ENCODE measurements at places on chromosomes 7 and 10. TPM values are rescaled to one million over a fixed set of nuclear protein-coding genes. Genes with fewer than 3 reads are reported as not detected.
A peak's percentile ranks its signal among the peaks of the same experiment; 100 is the strongest.

Gene SLC35G1
- 3.4 TPM for total RNA-seq

DNA sequence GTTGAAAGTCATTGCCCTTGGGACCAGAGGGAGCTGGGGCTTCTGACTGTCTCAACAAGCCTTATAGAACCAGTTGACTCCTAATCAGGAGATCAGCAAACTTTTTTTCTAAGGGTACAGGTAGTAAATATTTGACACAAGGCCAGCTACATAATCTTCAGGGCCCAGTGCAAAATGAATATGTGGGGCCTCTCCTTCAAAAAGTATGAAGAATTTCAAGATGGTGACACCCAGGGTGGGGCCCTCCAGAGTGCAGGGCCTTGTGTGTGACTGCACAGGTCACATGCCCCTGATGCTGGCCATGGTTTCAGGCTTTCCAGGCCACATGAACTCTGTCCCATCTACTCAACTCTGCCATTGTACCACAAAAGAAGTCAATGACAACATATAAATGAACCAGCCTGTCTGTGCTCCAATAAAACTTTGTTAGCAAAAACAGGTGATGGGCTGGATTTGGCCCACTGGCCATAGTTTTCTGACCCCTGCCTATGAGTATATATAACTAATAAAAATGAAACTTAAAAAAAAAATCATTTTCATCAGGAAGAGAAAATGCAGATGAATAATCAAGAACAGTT, 6.1 kb downstream of the MMRN2 start:
- H3K27ac ChIP-seq = no peak overlapping the region
- H3K27me3 ChIP-seq = peaks cover 3% of the 10 kb centered on the region
- H3K4me3 ChIP-seq = no peak overlapping the region
- DNase-seq = no peak

GRCh38 chr10:30591249-30591670, 38.3 kb downstream of the LYZL2 start:
- H3K27me3 ChIP-seq = peaks cover 20% of the 10 kb centered on the region
- no peak overlapping the region for H3K4me3 ChIP-seq
- DNase-seq = no peak
- peaks cover 6% of the 10 kb centered on the region for H3K4me1 ChIP-seq

GRCh38 chr7:139860090-139860775, 31.2 kb downstream of the TBXAS1 start:
- H3K27me3 ChIP-seq = peaks cover 6% of the 10 kb centered on the region
- no peaks in the 10 kb centered on the region for H3K36me3 ChIP-seq
- peaks cover 8% of the 10 kb centered on the region for H3K4me1 ChIP-seq

Gene METTL27
- total RNA-seq = 0.74 TPM

DNA sequence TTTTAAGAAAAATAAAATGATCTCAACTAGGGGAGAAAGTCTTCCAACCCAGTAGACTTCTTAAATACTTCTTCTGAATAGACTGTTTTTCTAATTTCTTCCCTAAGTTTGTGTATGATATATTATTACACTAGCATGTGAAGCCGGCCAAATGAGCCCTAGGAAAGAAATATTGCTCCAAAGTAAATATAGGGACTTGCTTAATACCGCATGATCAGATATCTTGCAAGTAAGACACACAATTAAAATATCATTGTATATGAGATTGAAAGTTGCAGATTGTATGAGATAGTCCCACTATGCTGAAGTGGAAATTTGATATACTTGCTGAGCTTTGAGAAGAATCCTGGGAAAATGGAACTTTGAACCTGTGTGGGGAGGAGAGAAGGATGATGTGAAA, 225.7 kb downstream of the BAMBI start:
- H3K36me3 ChIP-seq = no peaks in the 10 kb centered on the region
- no peak overlapping the region for H3K27ac ChIP-seq
- H3K4me3 ChIP-seq = no peak overlapping the region
- no peaks in the 10 kb centered on the region for H3K4me1 ChIP-seq
- H3K27me3 ChIP-seq = peaks cover 4% of the 10 kb centered on the region
- DNase-seq = no peak

DNA sequence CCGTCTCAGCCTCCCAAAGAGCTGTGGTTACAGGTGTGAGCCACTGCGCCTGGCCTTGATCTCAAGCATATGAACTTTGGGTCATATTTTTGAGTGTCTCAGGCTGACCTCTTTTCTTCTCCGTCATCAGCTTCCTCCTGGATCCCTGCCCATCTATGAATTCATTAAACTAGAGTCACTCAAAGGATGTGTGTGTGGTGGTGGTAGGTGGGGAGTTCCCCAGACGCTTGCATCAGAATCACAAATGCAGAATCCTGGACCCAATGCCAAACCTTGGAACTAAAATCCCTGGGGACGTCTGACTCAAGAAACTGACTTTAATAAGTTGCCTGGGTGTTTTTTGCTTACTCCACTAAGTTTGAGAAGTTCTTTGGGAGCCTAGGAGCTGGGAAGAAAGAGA, 6.7 kb upstream of the CREB5 start:
- H3K4me3 ChIP-seq = no peak overlapping the region
- peaks cover 13% of the 10 kb centered on the region for H3K4me1 ChIP-seq
- no peak for DNase-seq
- no peak overlapping the region for H3K27ac ChIP-seq
- peaks cover 31% of the 10 kb centered on the region for H3K27me3 ChIP-seq

Gene PIP
- total RNA-seq = not detected

DNA sequence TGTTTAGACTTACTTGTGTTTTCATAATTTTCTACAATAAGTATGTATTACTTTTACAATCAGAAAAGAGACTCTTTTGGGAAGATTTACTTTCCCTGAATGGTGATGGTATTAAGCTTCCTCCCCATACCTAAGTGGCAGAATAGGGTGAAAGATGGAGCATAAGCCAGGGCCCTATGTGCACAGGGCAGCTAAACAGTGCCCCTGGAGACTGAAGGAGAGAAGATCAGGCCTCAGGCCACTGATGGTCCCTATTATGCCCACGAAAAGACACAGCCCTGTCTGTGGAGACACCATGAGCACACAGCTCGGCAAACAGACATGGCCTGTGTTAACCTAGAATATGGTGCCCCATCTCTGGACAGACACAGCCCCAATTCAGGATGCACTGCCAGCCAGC, 139.4 kb downstream of the OAT start:
- no peaks in the 10 kb centered on the region for H3K36me3 ChIP-seq
- no peak for DNase-seq
- H3K4me3 ChIP-seq = no peak overlapping the region
- H3K27me3 ChIP-seq = no peaks in the 10 kb centered on the region

- peak overlapping the region; percentile 45 for H3K4me3 ChIP-seq
- peak; percentile 87 for DNase-seq
- no peaks in the 10 kb centered on the region for H3K36me3 ChIP-seq
- no peak overlapping the region for H3K27ac ChIP-seq
- peaks cover 12% of the 10 kb centered on the region for H3K27me3 ChIP-seq
- peaks cover 12% of the 10 kb centered on the region for H3K4me1 ChIP-seq
Observed at GRCh38 chr10:5629303-5630111, 36.9 kb downstream of the ASB13 start.

DNA sequence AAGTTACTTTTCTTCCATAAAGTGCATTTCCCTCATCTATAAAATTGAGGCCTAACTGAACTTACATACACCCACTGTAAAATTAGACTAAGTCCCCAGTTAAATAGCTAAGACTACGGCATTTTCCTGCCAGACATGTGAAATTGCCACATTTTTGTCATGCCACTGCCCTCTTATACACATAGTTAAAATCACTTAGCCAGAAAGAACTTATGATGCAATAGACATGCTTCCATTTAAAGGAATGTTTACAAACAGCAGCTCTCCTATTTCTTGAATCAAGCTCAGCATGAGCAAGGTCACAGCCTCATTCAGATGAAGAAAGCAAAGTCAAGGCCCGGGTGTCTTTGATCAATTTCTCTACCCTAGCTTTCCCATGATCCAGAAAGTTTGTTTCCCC, 175.7 kb downstream of the LRRN3 start:
- no peaks in the 10 kb centered on the region for H3K27me3 ChIP-seq
- no peak overlapping the region for H3K4me3 ChIP-seq
- no peaks in the 10 kb centered on the region for H3K4me1 ChIP-seq

DNA sequence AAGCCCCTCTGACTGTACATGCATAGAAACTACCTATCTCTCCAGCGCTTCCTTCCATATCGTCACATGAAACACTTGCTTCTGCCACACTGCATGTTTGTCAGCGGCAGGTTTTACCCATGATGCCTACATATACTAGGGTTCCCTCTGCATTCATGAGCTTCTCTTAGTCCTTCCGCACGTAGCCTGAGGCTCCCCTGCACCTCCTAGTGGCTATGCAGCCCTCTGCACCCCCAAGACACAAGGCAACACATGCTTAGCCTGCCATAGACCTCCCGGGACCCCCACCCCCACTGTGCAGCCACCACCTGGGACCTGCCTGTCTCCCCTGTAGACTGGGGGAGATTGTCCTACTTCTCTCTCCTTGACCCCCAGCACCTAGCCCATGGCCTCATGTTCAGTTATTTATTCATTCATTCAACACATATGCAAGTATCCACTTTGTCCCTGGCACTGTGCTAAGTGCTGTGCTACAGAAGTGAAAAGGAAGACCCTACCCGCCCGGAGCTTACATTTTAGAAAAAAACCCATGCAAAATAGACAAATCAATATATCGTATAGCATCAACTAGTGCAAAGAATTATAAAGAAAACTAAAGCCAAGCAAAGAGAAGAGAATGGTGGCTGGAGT, 23.5 kb downstream of the TMEM273 start:
- DNase-seq = peak; percentile 58
- peak overlapping the region; percentile 3 for H3K4me3 ChIP-seq
- peak overlapping the region; percentile 27 for H3K27ac ChIP-seq

DNA sequence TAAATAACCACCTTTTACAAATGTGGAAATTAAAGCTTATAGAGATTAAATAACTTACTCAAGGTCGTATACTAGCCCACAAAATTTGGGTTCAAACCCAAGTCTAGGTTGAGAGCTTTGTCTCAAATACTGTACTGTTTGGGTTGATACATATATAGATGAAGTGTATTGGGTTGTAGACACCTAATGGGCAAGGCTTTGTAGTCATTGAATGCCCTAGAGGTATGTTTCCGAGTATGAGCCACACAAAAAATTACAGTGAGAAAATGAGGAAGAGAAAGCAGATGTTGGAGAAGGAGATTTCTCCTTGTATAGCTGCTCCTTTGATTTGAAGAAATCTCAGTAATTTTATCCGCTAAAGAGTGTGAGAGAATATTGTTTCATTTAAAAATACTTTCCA, 60.6 kb downstream of the C1GALT1 start:
- no peak overlapping the region for H3K4me3 ChIP-seq
- peaks cover 9% of the 10 kb centered on the region for H3K4me1 ChIP-seq
- DNase-seq = no peak
- peaks cover 52% of the 10 kb centered on the region for H3K36me3 ChIP-seq
- H3K27ac ChIP-seq = no peak overlapping the region
- no peaks in the 10 kb centered on the region for H3K27me3 ChIP-seq

- no peak overlapping the region for H3K4me3 ChIP-seq
- peaks cover 3% of the 10 kb centered on the region for H3K4me1 ChIP-seq
- H3K27me3 ChIP-seq = no peaks in the 10 kb centered on the region
Observed at GRCh38 chr7:105198223-105198622, 184.2 kb downstream of the KMT2E start.

Gene HTR5A
- not detected for total RNA-seq

GRCh38 chr10:11215471-11215870, 197.8 kb downstream of the CELF2 start:
- DNase-seq = no peak
- peaks cover 64% of the 10 kb centered on the region for H3K4me1 ChIP-seq
- H3K27ac ChIP-seq = peak overlapping the region; percentile 30
- no peaks in the 10 kb centered on the region for H3K27me3 ChIP-seq
- no peak overlapping the region for H3K4me3 ChIP-seq
- peaks cover 63% of the 10 kb centered on the region for H3K36me3 ChIP-seq

Gene BAMBI
- 0.31 TPM for total RNA-seq

DNA sequence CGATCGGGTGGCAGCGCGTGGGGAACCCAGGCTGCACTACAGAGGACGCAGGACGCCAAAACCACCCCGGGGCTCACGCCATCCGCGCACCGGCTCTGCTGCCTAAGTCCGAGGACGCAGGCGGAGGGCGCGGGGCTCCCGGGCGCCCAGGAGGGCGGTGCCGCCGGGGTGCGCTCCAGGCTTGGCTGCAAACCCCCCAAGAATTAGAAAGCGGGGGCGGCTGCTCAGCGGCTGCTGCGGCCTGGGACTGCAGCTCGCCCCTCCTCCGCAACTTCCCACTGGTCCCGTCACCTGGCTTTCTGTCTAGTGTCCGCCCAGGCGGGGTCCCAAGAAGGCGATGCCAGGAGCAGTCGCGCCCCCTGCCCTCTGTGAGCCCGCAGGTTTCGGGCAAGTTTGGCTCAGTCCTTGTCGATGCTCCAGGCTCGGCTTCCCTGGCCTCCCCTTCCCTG, 1.7 kb upstream of the POU6F2 start:
- H3K27me3 ChIP-seq = peaks cover 53% of the 10 kb centered on the region
- H3K27ac ChIP-seq = no peak overlapping the region
- no peak overlapping the region for H3K4me3 ChIP-seq
- DNase-seq = peak; percentile 20
- no peaks in the 10 kb centered on the region for H3K4me1 ChIP-seq
- no peaks in the 10 kb centered on the region for H3K36me3 ChIP-seq

- no peaks in the 10 kb centered on the region for H3K36me3 ChIP-seq
- H3K27me3 ChIP-seq = peaks cover 25% of the 10 kb centered on the region
- no peak overlapping the region for H3K27ac ChIP-seq
- peaks cover 3% of the 10 kb centered on the region for H3K4me1 ChIP-seq
- DNase-seq = no peak
Observed at GRCh38 chr7:2488272-2488645, 12.1 kb upstream of the GRIFIN start.

GRCh38 chr7:43439631-43440401, 143.1 kb upstream of the STK17A start:
- H3K4me3 ChIP-seq = no peak overlapping the region
- peaks cover 2% of the 10 kb centered on the region for H3K27me3 ChIP-seq
- no peaks in the 10 kb centered on the region for H3K36me3 ChIP-seq
- H3K27ac ChIP-seq = no peak overlapping the region

Gene MEOX2
- not detected for total RNA-seq

GRCh38 chr10:3399756-3400155, 227.2 kb upstream of the PITRM1 start:
- no peak overlapping the region for H3K27ac ChIP-seq
- H3K4me3 ChIP-seq = no peak overlapping the region
- peaks cover 3% of the 10 kb centered on the region for H3K4me1 ChIP-seq
- DNase-seq = no peak
- H3K36me3 ChIP-seq = no peaks in the 10 kb centered on the region
- H3K27me3 ChIP-seq = peaks cover 27% of the 10 kb centered on the region

DNA sequence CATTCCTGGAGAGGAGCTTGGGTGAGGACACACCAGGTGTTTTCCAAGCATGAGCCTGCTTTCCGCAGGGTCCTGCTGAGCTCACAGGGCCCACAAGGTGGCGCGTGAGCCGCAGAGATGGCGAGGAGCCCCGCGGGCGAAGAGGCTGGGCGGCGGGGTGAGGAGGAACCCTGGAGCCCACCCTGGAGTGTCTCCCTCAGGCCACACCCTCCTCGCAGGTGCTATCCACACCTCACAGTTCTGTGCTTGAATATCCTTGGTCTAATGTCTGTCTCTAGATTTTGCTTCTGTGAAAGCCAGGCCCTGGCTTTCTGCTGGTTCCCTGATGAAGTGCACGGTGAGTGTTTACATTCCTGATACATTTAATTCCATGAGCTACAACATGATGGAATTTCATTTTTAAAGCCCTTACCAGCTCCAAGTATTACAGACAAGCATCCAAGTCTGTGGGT, 433.6 kb downstream of the ACTR3B start:
- DNase-seq = peak; percentile 33
- H3K27ac ChIP-seq = no peak overlapping the region
- no peak overlapping the region for H3K4me3 ChIP-seq
- no peaks in the 10 kb centered on the region for H3K27me3 ChIP-seq
- H3K36me3 ChIP-seq = no peaks in the 10 kb centered on the region
- H3K4me1 ChIP-seq = no peaks in the 10 kb centered on the region
